ENCODE measurements at places on chromosomes 4 and X. TPM values are rescaled to one million over a fixed set of nuclear protein-coding genes. Genes with fewer than 3 reads are reported as not detected.

Gene FSTL5
- total RNA-seq, result not detected

Gene MBTPS2
- total RNA-seq, result 12.1 TPM

Gene SUPT20HL2
- total RNA-seq, result not detected

Gene IL1RAPL2
- total RNA-seq, result not detected

Gene PCSK1N
- total RNA-seq, result 1.4 TPM

Gene SMARCA1
- total RNA-seq, result 42.6 TPM

Gene FUNDC1
- 12.4 TPM for total RNA-seq

Gene SLC25A43
- total RNA-seq, result 17.2 TPM

Gene COL25A1
- 0.25 TPM for total RNA-seq

Gene ARHGAP6
- total RNA-seq, result 58.0 TPM

Gene KCNIP4
- total RNA-seq, result not detected

Gene GRPEL1
- total RNA-seq, result 19.2 TPM

Gene GRIA3
- 0.69 TPM for total RNA-seq

Gene PABPC1L2B
- total RNA-seq, result not detected

Gene CCDC149
- 8.5 TPM for total RNA-seq

Gene TCEAL4
- total RNA-seq, result 146 TPM

Gene PDZD11
- 26.0 TPM for total RNA-seq
